SHP77 (cell line): ENCODE measurements at places on chromosomes 2 and 18.
A peak's percentile ranks its signal among the peaks of the same experiment; 100 is the strongest.

- DNase-seq, result no peak
Measured at GRCh38 chr18:7904529-7904928, 337.4 kb downstream of the PTPRM start.

GRCh38 chr2:15299904-15300520 lies 261.1 kb downstream of the NBAS start:
- no peak for DNase-seq

DNA sequence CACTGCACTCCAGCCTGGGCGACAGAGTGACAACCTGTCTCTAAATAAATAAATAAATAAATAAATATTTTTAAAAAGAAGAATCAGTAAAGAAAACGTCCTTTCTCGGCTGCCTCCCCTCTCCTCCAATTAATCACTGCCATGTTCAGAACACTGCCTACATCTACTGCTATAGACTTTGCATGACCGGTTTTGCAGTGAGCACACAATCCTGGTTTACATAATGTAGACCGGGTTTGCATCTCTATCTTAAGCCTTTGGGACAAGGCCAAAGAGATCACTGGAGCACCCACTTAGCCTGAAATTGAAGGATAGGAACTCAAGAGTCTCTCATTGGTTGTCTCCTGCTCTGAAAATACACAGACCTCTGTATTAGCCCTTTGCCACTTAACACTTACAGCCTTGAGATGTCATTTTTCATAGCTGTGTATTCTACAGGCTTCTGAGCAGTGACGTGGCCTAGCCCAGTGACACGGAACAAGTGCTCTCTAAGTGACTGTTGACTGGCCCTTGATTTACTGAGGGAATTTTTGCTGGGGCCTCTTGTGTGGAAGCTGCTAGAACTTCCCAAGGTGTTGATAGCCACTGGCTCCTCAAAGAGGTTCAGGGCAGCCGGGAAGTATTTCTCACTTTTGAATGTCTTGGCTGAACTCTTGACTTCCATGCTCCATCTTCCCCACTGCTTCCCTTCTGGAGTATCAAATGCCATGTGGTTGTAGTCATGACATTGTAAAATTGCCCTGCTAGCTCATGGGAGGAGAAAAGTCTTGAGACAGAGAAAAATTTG lies 45.3 kb upstream of the CCBE1 start:
- DNase-seq, result no peak

DNA sequence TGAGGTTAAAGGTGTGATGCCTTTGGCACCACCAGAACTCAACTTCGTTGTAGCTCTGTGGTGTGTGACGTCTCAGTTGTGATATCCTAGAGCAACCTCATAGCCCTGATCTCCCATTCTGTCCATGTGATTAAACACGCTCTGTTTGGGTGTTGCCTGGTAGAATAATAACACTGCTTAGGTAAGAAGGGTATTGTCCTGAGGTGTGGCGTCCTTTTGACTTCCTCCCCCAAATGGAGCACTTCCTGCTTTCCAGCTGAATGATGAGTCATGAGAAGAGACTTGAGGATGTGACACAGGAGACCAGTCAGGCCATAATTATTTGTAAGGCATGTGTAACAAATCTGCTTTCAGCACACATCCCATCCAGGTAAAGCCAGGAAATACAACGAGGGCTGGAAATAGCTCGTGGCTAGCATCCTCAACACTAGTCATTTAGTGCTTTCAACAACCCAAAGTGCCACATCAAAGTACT lies 100.7 kb downstream of the RAPGEF4 start:
- DNase-seq, result peak; percentile 25

GRCh38 chr18:11147371-11147951 lies 1.9 kb downstream of the PIEZO2 start:
- DNase-seq, result no peak

GRCh38 chr2:36068086-36068485 lies 287.5 kb upstream of the CRIM1 start:
- no peak for DNase-seq
